Adrenal gland (tissue), 19 donors: ENCODE measurements at places on chromosomes 4 and X. TPM values are rescaled to one million over a fixed set of nuclear protein-coding genes. Genes with fewer than 3 reads are reported as not detected.
A peak's percentile ranks its signal among the peaks of the same experiment; 100 is the strongest.

GRCh38 chrX:135382260-135382659, 39.5 kb upstream of the SMIM10L2A start:
- no peak overlapping the region for H3K4me3 ChIP-seq
- no peaks in the 10 kb centered on the region for H3K4me1 ChIP-seq
- no peak overlapping the region for H3K27ac ChIP-seq
- peaks cover 6% of the 10 kb centered on the region for H3K27me3 ChIP-seq
- no peak for DNase-seq
- no peaks in the 10 kb centered on the region for H3K36me3 ChIP-seq

GRCh38 chr4:47444031-47444430, 19.5 kb downstream of the COMMD8 start:
- H3K27ac ChIP-seq, result no peak overlapping the region
- H3K4me1 ChIP-seq, result no peaks in the 10 kb centered on the region
- H3K27me3 ChIP-seq, result no peaks in the 10 kb centered on the region
- DNase-seq, result no peak
- H3K4me3 ChIP-seq, result no peak overlapping the region

- no peaks in the 10 kb centered on the region for H3K4me1 ChIP-seq
- H3K27ac ChIP-seq, result no peak overlapping the region
- H3K36me3 ChIP-seq, result no peaks in the 10 kb centered on the region
- H3K4me3 ChIP-seq, result no peak overlapping the region
- DNase-seq, result no peak
- H3K27me3 ChIP-seq, result no peaks in the 10 kb centered on the region
Observed at GRCh38 chrX:125505207-125505606, 185.5 kb downstream of the TEX13C start.

DNA sequence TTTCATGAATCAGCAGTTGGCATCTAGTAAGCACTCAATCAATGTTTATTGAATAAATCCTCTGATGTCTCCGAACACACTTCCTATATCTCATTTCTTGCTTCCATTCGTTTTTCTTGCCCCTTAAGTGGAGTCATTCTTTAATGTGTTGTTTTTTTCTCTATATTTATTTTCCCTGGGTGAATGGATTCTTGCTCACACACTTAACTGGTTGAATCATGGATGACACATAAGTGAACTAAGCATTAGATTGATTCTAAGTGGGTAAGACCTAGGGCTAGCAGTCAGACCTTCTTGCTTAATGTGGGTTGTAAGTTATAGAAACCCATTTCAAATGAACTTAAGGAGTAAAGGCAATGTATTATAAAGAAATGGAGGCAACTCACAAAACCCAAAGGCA, 111.1 kb downstream of the RTL3 start:
- no peaks in the 10 kb centered on the region for H3K36me3 ChIP-seq
- no peak overlapping the region for H3K4me3 ChIP-seq
- DNase-seq, result no peak
- no peak overlapping the region for H3K27ac ChIP-seq
- H3K4me1 ChIP-seq, result no peaks in the 10 kb centered on the region

DNA sequence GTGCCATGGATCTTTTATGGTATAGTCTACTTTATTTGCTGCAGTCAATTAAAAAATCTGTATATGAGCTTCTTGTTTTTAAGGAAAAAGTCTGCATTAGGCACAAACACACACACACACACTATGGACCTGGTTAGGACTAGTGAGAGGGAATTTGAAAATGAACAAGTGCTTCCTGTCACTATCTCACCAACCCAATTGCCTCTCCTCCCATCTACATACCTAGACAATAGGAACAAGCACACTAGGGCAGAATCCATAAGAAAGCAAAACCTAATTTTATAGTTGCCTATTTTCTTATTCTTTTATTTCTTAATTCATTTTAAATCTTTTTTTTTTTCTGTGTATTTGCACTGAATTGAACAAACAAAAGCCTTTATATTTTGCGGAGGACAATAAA, 22.7 kb downstream of the PALLD start:
- no peak for DNase-seq
- H3K27me3 ChIP-seq, result no peaks in the 10 kb centered on the region
- H3K4me3 ChIP-seq, result no peak overlapping the region
- H3K4me1 ChIP-seq, result no peaks in the 10 kb centered on the region

DNA sequence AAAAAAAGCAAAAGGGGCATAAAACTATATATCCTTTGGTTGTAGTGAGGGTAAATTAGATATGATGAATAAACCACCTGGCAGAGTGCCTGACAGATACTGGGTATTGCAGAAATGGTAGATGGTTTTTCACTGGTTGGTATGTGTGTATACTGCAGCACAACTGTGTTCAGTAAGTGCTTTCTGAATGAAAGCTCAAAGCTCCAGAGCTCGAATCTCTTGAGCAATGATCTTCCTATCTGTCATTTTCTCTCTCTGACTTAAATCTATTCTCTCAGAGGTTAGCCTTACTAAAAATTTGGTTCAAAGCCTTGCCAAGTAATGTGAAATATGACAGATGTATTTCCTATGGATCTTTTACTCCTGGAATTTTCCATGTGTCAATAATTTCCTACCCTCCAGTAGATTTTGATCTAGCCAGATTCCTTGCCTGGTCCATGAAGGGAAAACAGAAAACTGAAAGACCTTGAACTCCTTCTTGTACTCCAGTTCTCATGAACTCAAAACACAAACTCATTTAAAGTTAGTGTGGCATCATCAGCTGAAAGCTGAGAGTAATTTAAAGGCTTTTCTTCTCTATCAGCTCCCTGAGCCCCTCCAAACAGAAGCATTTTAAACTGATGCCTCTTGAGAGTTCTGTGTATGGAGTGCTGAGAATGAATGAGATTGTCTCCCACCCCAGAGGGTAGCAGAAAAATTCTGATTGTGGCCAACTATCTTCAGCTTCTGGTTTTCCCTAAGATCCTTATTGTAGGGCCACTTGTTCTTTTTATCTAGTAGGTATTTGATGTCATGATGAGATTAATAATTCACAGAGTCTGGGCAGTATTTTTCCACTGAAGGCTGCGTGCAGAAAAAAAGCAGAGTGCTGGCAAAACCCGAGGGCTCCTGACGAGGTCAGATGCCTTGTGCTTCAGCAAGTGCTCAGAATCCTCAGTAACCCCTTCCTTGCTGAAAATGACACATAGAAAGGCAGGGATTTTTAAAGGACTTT, 363.4 kb upstream of the BOD1L1 start:
- H3K4me3 ChIP-seq, result no peak overlapping the region
- H3K27me3 ChIP-seq, result no peaks in the 10 kb centered on the region
- no peaks in the 10 kb centered on the region for H3K36me3 ChIP-seq
- peak; percentile 68 for DNase-seq

DNA sequence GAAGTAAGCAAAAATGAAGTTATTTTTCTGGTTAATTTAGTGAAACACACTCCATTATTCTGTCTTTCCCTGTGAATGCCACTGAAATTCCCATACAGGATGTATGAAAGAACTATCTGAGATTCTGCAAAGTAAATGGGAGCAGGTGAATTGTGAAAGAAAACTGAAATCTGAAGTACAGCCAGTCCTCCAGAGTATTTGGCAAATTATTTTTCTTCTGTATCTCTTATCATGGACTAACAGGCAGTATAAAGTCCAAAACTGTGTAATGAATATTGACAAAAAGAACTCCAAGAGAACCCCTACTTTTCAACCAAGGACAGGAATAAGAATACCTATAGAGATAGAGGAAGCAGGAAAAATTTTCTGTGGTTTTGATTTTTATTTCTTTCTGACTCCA, 40.8 kb upstream of the AR start:
- H3K4me3 ChIP-seq, result no peak overlapping the region
- no peak for DNase-seq
- H3K27ac ChIP-seq, result no peak overlapping the region
- H3K36me3 ChIP-seq, result no peaks in the 10 kb centered on the region
- no peaks in the 10 kb centered on the region for H3K27me3 ChIP-seq

- H3K36me3 ChIP-seq, result no peaks in the 10 kb centered on the region
- H3K4me1 ChIP-seq, result peaks cover 3% of the 10 kb centered on the region
- H3K4me3 ChIP-seq, result no peak overlapping the region
- H3K27ac ChIP-seq, result no peak overlapping the region
Observed at GRCh38 chrX:47311932-47312774, 58.2 kb upstream of the ZNF157 start.

DNA sequence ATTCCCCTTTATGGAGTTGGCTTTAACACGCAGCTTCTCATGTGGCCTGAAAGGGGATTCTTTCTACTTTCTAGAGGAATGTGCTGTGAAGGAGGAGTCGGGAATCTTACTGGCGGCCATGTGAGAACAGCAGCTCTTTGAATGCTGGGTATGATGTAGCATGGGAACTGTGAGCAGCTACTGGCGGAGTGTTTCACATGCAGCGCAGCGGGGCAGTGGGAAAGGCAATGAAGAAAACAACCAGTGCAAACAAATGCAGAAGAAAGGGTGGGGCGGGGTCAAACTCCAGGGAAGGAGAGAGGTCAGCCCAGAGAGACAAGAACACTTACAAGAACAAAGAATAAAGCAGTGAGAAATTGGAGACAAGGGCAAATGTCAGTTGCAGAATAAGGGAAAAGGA, 363.8 kb upstream of the FTHL17 start:
- H3K27me3 ChIP-seq, result peaks cover 4% of the 10 kb centered on the region
- no peak for DNase-seq
- no peak overlapping the region for H3K4me3 ChIP-seq
- H3K36me3 ChIP-seq, result no peaks in the 10 kb centered on the region
- H3K4me1 ChIP-seq, result no peaks in the 10 kb centered on the region
- H3K27ac ChIP-seq, result no peak overlapping the region

DNA sequence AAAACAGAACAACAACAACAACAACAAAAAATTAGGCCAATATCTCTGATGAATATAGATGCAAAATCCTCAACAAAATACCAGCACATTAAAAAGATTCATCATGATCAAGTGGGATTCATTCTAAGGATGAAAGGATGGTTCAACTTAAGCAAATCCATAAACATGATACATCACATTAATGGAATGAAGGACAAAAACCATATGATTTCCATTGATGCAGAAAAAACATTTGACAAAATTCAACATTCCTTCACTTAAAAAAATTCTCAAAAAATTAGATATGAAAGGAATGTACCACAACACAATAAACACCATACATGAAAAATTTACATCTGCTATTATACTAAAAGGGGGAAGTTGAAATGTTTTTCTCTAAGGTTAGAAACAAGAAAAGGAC, 103.3 kb downstream of the IL15 start:
- no peaks in the 10 kb centered on the region for H3K36me3 ChIP-seq
- H3K4me1 ChIP-seq, result no peaks in the 10 kb centered on the region
- no peak overlapping the region for H3K27ac ChIP-seq
- H3K4me3 ChIP-seq, result no peak overlapping the region
- no peak for DNase-seq
- H3K27me3 ChIP-seq, result no peaks in the 10 kb centered on the region

DNA sequence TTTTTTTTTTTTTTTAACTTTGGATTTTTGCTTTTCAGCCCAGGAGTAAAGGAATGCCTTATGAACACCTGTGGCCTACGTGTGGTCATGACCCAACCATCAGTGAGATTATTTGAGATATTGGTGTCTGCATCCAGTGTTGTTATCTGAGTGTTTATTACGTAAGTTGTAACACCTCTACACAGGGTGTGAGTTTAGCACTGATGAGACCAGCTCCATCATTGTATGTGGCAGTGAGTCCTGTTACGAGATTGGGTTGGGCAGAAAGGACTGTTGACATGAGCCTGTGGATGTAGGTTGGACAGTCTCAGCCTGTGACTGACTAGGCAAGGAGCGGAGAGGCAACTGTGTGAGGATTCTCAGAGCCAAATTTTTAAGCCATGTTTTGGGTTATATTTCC, 179.0 kb downstream of the PTTG2 start:
- no peaks in the 10 kb centered on the region for H3K4me1 ChIP-seq
- H3K36me3 ChIP-seq, result no peaks in the 10 kb centered on the region
- no peak for DNase-seq
- no peak overlapping the region for H3K27ac ChIP-seq
- no peaks in the 10 kb centered on the region for H3K27me3 ChIP-seq

- no peak overlapping the region for H3K4me3 ChIP-seq
- H3K36me3 ChIP-seq, result no peaks in the 10 kb centered on the region
- peak; percentile 53 for DNase-seq
- H3K27ac ChIP-seq, result peak overlapping the region; percentile 5
Observed at GRCh38 chr4:6942238-6942800, 32.7 kb downstream of the TBC1D14 start.

DNA sequence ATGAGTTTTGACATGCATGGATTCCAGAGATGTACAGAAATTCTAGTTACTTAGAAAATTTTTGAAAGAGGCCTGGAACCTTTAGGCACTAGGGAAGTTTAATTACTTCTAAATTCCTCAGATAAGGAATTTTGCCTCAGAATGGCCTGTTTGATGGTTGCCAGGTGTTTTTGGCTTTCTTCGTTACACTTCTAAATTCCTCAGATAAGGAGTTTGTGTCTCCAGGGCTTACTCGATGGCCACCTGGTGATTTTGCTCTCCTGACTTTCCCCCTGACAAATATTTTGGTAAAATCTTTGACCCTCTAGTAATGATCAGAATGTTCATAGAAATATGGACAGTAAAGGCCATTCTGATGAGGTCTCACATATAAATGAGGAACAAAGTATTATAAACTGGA, 64.3 kb downstream of the BEX3 start:
- H3K4me3 ChIP-seq, result no peak overlapping the region
- DNase-seq, result no peak
- no peaks in the 10 kb centered on the region for H3K4me1 ChIP-seq
- no peaks in the 10 kb centered on the region for H3K36me3 ChIP-seq

DNA sequence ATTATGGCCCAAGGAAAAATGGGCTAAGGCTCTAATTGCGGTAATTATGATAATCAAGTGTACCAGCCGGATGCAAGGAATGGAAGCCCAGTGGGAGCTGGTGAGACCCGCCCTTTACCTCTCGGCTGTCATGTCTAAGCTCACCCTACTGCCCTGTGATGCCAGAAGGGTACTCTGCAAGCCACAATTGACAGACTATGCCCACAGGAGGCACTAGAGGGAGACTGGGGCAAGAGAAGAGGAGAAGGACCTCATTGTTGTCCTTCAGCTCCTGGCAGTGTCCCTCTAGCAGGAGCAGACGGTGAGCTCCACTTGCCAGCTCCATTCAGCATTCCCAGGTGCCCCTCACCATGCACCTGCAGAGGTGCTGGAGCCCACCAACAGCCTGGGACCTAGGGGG, 141.8 kb downstream of the SMIM20 start:
- no peak for DNase-seq
- no peak overlapping the region for H3K27ac ChIP-seq
- H3K27me3 ChIP-seq, result no peaks in the 10 kb centered on the region
- H3K36me3 ChIP-seq, result no peaks in the 10 kb centered on the region
- no peak overlapping the region for H3K4me3 ChIP-seq

Gene SLC39A8
- 5.2 TPM for total RNA-seq

Gene HSD17B13
- total RNA-seq, result 0.30 TPM

Gene MMRN1
- 2.4 TPM for total RNA-seq

Gene RENBP
- total RNA-seq, result 37.4 TPM

Gene NPY2R
- total RNA-seq, result not detected
